ENCODE measurements at places on chromosomes 11 and 22.

DNA sequence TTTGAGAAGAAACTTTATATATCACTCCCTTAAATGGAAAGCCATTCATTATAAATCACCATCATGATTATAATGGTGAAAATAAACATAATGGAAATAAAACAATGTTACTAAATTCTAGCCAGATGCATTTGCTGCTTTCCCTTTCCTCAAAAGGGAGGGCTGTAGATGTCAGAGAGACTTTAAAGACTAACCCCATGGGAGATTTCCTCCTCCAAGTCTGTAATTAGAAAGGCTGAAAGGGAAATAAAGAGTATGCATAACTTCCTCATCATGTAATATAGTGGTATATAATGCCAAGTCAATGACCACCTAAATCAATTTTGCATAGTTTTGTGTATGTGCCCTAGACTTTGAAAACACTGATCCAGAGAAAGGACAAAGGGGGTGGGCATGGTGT, 6.4 kb downstream of the CD6 start:
- no peak for DNase-seq

DNA sequence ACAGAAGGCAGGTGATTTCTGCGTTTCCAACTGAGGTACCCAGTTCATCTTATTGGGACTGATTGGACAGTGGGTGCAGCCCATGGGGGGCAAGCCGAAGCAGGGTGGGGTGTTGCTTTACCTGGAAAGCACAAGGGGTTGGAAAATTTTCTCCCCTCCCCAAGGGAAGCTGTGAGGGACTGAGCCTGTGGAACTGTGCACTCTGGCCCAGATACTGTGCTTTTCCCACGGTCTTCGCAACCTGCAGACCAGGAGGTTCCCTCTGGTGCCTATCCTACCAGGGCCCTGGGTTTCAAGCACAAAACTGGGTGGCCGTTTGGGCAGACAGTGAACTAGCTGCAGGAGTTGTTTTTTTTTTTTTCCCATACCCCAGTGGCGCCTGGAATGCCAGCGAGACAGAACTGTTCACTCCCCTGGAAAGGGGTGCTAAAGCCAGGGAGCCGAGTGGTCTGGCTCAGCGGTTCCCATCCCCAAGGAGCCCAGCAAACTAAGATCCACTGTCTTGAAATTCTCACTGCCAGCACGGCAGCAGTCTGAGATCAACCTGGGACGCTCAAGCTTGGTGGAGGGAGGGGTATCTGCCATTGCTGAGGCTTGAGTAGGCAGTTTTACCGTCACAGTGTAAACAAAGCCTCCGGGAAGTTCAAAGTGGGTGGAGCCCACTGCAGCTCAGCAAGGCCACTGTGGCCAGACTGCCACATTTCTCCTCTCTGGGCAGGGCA, 97.2 kb downstream of the JRKL start:
- no peak for DNase-seq

DNA sequence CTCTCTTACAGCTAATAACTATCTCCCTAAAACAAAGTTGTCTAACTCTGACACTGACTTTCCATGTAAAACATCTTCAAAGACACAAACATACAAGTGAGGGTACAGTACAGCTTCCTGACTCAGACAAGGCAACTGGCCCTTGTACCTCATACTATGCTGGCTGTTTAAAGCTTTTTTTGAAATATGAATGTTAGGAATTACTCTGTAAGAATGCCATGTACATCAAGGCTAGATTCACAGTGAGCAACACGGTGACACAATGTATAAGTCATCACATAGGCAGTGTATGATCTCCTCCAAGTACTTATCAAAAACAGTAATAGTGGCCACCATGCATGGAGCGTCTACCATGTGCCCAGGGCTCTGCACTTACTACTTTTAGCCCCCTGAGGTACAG, 28.6 kb downstream of the ALG8 start:
- no peak for DNase-seq

DNA sequence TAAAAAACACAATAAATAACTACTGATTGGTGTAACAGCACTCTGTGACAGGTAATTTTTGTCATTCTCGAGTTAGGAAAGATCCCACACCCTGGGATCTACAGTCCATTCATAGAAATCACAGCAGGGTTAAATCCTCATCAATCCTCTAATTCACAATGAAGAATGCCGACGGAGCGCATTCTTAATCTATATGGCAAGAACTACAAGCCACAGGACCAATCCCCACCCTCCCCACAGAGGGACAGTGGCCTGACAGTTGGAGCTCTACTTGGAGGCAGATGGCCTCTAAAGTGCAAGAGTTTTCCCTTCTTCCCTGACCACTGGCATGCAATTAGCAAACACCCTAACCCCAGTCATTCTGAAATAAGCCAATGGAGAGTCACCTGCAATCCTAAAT, 34.2 kb downstream of the TCF20 start:
- no peak for DNase-seq

GRCh38 chr11:119709638-119710346, 19.2 kb downstream of the NECTIN1 start:
- DNase-seq = peak; percentile 73

DNA sequence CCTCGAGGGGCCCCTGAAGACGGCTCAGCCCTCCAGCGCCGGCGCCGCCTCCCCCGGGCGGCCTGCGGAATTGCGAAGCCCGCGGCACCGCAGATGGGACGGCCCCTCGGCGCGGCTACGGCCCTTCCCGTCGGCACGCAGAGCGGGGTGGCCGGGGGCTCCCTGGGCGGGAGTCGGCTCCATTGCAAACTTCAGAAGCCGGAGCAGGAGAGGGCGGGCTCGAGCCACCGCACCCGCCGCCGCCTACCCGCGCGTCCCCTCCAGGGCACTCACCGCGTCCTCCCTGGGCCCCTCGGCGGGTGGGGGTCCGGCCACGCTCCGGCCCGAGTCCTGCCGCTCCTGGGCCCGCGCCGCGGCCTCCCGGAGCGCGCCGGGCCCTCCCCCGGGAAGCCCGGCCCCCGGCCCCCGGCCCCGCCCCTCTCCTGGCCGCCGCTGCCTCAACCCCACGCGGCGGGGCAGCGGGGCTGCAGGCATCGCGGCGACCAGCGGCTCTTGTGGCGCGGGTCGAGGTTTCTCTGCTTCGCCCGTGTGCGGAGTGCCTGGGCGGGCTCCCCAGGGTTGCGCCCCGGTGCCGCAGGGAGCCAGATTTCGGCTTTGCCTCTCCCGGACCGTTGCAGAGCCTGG, at the start of gene PACSIN3:
PACSIN3 (minus strand) TSS at position 359 of the 624 bp plus-strand sequence. CDS start 3,707 bp downstream, outside the sequence.
- DNase-seq = no peak

DNA sequence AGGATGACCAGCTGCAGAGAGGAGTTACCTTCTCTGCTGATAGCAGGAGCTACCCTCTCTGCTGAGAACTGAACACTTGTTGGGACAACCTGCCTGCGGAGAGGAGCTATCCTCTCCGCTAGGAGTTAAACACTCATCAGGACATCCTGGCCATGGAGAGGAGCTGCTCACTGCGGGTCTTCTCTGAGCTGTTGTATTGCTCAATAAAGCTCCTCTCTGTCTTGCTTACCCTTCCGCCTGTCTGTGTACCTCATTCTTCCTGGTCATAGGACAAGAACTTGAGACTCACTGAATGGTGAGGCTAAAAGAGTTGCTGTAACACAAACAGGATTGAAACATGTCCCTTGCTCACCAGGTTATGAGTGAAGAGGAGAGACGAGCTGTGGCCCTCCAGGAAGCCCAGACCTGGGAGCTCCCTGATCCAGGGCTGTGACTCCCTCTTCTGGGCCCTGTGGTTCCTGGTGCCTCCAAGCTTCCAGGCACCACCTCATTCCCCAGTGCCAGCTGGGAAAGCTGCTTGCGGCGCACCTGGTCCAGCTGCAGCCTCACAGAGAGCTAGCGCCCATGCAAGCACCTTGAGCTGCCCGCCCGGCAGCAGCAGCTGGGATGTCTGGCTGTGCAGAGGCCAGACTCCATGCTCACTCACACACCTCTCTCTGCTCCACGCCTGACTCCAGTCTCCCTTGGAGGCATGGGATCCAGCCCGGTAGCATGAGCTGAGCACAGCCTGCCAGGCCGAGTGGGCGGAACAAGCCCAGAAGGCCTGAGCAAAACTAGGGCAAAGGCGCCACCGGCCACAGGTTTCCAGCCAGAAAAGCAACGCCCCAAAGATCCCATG, 50.5 kb downstream of the RAB30 start:
- DNase-seq = peak; percentile 84

GRCh38 chr22:44668886-44669521, 33.0 kb upstream of the PRR5 start:
- no peak for DNase-seq
